ENCODE measurements at places on chromosomes 6 and 20.

- no peak for DNase-seq
These were observed 37.3 kb upstream of the MAP7 start for GRCh38 chr6:136587527-136587926.

GRCh38 chr6:104324301-104324700 is 535.4 kb downstream of the HACE1 start:
- no peak for DNase-seq

DNA sequence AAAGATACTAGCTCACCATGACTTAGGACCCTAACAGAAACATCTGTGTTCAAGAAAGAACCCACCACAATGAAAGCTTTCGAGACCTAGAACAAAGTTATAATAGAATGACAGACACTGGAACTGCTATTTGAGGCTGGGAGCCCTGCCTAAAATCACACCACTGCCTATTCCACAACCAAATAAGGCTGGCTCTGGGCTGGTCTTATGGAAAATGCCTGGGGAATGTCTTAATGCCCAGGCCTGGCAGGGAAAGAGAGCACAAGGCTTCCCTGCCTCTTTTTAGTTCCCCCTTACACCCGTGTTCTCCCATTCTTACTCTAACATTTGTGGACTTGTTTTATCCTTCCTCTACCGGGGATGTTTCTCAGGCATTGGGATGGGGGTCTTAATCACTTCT is 5.6 kb upstream of the METTL24 start:
- no peak for DNase-seq

- no peak for DNase-seq
These were observed 280.2 kb downstream of the ESR1 start for GRCh38 chr6:152087701-152088100.

DNA sequence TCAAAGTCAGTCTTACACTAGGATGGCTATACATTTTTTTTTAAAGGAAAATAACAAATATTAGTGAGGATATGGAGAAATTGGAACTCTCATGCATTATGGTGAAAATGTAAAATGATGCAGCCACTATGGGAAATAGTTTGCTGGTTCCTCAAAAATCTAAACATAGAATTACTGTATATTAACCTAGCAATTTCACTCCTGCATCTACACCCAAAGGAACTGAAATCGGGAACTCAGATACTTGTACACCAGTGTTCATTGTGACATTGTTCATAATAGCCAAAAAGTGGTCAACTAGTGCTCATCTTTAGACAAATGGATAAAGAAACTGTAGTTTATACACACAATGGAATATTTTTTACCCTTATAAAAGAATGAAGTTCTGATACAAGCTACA is 110.7 kb downstream of the UTRN start:
- no peak for DNase-seq

Measured in right cardiac atrium (tissue), 5 donors.